ENCODE measurements at places on chromosomes 13 and 19. TPM values are rescaled to one million over a fixed set of nuclear protein-coding genes. Genes with fewer than 3 reads are reported as not detected.
A peak's percentile ranks its signal among the peaks of the same experiment; 100 is the strongest.

Gene ZNF28
- total RNA-seq, result 4.3 TPM

- DNase-seq, result no peak
- H3K36me3 ChIP-seq, result no peaks in the 10 kb centered on the region
- H3K4me3 ChIP-seq, result no peak overlapping the region
- H3K4me1 ChIP-seq, result no peaks in the 10 kb centered on the region
- H3K27ac ChIP-seq, result no peak overlapping the region
These were observed 1423.8 kb upstream of the MIR17HG start for GRCh38 chr13:89923736-89924135.

GRCh38 chr19:2488942-2489731 is 13.2 kb downstream of the GADD45B start:
- H3K4me1 ChIP-seq, result peaks cover 23% of the 10 kb centered on the region
- no peaks in the 10 kb centered on the region for H3K27me3 ChIP-seq
- peak; percentile 67 for DNase-seq
- H3K27ac ChIP-seq, result peak overlapping the region; percentile 61
- peak overlapping the region; percentile 65 for H3K4me3 ChIP-seq

DNA sequence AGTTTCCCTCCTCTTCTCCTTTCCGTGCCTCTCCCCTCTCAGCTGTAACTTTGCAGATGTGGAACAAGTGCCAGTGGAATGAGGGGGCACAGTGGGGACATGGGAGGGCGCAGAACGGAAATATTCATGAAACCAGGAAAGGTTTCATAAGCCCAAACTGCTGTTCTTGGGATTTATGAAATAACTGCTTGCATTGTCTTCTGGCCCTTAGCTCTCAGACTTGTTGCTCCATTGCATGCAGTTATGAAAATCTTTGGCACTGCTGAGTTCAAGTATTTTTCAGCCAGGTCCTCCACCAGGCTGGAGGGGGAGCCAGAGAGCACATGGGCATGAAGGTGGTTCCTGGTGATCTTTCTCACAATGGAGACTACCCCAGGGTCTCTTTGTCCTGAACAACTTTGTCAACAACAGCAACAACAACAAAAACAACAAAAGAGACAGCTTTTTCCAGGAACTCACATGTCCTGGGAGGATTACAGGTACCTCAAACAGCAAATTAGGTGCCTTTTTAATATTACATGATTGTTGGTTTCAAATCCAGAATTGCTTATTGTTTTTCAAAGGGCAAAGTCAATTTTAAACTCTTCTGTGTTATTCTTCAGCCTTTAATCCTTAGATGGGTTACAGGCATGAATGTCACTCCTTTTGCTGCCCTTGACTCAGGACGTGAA is 1.5 kb downstream of the RGCC start:
- H3K27ac ChIP-seq, result peak overlapping the region; percentile 52
- H3K36me3 ChIP-seq, result no peaks in the 10 kb centered on the region
- peaks cover 14% of the 10 kb centered on the region for H3K4me1 ChIP-seq
- peak; percentile 37 for DNase-seq
- peaks cover 56% of the 10 kb centered on the region for H3K27me3 ChIP-seq
- H3K4me3 ChIP-seq, result peak overlapping the region; percentile 79

Gene KRTDAP
- not detected for total RNA-seq

DNA sequence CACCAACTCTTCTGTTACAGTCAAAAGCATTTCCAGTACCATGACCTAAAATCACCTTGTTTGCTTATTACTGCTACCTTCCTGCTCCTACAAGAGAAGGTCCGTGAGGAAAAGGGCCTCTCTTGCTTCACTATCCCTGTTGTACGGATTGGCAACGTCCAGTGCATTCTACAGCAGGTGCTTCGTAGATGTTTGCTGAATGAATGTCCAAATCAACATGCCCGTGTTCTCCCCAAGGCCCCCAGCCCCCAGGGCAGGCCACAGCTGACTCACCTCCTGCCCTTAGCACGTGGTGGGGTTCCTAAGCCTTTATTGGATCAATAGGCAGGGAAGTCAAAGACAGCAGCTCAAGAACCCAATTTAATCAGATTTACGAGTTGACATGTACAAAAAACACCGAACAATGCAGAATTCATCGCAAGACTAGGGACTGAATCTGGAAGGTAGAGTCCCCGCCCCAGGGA is 5.5 kb upstream of the NAPA start:
- H3K36me3 ChIP-seq, result no peaks in the 10 kb centered on the region
- H3K4me1 ChIP-seq, result peaks cover 5% of the 10 kb centered on the region

DNA sequence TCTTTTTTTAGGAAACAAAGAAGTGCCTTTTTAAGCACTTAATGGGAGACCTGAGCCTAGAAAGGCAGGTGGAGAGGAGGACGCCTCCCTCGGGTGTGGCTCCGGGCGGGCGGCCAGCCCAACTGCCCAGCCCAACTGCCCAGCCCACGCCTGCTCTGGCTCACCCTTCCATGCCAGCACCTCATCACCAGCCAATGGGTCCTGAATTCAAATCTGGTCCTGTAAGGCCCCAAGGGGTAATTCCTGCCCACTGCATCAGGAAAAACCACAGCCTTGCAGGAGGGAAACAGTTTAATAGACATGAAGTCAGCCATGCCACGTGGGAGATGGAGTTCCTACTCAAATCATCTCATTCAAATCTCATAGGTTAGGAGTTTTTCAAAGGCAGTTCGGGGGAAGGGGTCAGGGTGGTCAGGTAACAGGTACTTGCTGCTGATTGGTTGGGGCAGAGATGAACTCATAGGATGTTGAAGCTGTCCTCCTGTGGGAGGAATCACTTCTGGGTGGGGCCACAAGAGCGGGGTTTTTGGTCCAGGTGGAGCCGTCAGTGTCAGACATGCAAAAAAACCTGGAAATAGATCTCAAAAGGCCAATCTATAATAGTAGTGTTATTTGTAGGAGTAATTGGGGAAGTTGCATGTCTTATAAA is 64.9 kb downstream of the HSPH1 start:
- no peaks in the 10 kb centered on the region for H3K27me3 ChIP-seq
- DNase-seq, result no peak
- H3K36me3 ChIP-seq, result no peaks in the 10 kb centered on the region
- no peak overlapping the region for H3K4me3 ChIP-seq
- H3K4me1 ChIP-seq, result no peaks in the 10 kb centered on the region

Gene CD37
- 4.5 TPM for total RNA-seq

GRCh38 chr13:98332222-98332621 is 155.2 kb upstream of the RNF113B start:
- H3K36me3 ChIP-seq, result no peaks in the 10 kb centered on the region
- no peak overlapping the region for H3K27ac ChIP-seq
- H3K4me1 ChIP-seq, result no peaks in the 10 kb centered on the region
- DNase-seq, result no peak

DNA sequence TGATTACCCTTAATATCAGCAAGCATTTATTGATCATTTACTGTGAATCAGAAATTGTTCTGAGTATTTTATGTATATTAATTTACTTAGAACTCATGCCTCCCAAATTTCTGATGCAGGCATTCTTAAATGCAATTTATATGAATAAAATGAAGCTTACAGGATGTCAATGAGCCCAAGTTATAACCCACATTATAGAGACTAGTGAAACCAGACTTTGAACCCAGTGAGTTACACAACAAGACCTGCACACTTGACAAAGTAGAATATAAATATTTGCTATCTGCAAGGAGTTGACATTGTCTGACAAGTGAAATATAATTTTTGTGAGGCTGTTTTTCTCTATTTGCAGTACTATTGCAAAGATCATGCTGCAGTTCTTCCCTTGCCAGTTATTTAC is 656.0 kb downstream of the GPC5 start:
- no peaks in the 10 kb centered on the region for H3K36me3 ChIP-seq
- no peak overlapping the region for H3K4me3 ChIP-seq
- DNase-seq, result no peak
- no peaks in the 10 kb centered on the region for H3K4me1 ChIP-seq
- H3K27me3 ChIP-seq, result no peaks in the 10 kb centered on the region
- no peak overlapping the region for H3K27ac ChIP-seq

DNA sequence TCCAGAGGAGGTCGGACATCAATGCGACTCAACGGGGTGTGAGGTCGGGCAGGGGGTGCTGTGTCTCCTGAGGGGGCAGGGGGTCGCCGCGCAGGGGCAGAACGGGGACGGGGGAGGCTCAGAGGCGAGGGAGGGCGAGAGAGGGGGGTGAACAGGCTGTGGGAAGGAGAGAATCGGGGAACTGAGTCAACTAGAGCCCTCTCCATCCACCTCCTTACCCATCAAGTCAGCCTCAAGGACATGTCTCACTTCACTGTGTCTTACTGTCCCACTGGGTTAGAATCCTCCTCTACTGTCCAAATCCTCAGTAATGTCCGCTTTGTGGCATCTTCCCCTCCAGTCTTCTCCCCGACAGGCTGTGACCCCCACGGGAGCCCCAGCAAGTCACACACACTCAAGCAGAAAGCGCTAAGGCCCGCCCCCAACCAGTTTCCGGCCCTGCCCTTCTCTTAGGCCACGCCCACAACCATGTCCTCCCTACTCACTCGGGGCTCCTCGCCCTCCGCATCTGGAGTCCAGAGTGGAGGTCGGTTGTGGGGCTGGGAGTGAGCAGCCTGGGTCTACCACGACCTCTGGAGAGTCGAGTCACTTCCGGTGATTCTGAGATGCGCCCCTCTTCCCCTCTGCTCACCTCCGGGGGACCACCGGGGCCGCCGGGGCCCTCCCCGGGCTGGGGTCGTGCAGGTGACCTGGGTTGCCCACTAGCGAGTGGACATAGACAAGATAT is 9.3 kb downstream of the PLEKHA4 start:
- no peak overlapping the region for H3K4me3 ChIP-seq
- DNase-seq, result peak; percentile 71
- H3K27ac ChIP-seq, result no peak overlapping the region
- H3K4me1 ChIP-seq, result peaks cover 4% of the 10 kb centered on the region
- H3K36me3 ChIP-seq, result no peaks in the 10 kb centered on the region

GRCh38 chr13:97295283-97296182 is 73.4 kb downstream of the MBNL2 start:
- DNase-seq, result no peak
- no peaks in the 10 kb centered on the region for H3K27me3 ChIP-seq
- H3K27ac ChIP-seq, result no peak overlapping the region
- no peak overlapping the region for H3K4me3 ChIP-seq

Gene MEGF8
- 7.9 TPM for total RNA-seq

- H3K36me3 ChIP-seq, result no peaks in the 10 kb centered on the region
- no peak overlapping the region for H3K27ac ChIP-seq
- no peak for DNase-seq
- H3K4me1 ChIP-seq, result no peaks in the 10 kb centered on the region
These were observed 73.0 kb upstream of the MAB21L1 start for GRCh38 chr13:35549481-35549880.

Gene MCEMP1
- total RNA-seq, result 0.18 TPM

Gene ZNF20
- not detected for total RNA-seq

DNA sequence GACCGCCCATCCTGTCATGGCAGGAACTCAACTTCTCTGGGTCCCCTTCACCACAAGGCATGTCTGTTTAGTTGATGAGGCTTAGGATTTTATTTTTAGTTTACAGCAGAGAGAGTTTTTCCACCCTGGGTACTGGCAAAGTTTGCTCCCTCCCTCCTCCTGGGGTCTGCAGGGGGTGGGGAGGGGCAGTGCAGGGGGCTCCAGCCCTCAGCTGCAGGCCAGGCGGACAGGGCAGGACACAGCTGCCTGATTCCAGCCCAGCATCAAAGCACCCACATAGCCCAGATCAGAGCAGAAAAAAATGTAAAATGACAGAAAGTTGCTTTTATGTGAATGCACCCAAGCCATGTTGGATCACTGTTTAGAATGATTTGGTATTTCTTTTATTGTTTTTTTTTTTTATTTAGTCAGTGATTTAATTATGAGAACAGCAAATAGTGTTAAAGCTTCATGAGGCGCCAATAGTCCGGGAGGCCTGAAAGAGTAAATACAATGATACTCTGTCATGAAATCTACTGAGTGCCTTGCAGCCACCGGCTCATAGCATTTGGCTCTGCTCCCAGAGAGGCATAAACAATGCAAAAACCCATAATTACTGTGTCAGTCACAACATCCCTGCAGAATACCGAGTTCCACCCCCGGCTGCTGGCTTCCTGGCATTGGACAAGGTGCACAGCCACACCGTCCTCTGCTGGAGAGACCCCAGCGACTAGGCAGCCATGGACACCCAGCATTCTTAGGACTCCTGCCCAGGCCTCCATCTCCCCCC is 923.5 kb downstream of the UQCRFS1 start:
- H3K27me3 ChIP-seq, result no peaks in the 10 kb centered on the region
- H3K4me1 ChIP-seq, result no peaks in the 10 kb centered on the region
- H3K4me3 ChIP-seq, result no peak overlapping the region
- H3K36me3 ChIP-seq, result no peaks in the 10 kb centered on the region
- no peak for DNase-seq

DNA sequence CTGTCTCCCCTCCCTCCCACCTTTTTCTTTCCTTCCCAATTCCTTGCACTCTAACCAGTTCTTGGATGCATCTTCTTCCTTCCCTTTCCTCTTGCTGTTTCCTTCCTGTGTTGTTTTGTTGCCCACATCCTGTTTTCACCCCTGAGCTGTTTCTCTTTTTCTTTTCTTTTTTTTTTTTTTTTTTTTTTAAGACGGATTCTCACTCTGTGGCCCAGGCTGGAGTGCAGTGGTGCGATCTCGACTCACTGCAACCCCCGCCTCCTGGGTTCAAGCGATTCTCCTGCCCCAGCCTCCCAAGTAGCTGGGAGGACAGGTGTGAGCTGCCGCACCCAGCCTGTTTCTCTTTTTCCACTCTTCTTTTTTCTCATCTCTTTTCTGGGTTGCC is 6.9 kb downstream of the MYADM start:
- no peak overlapping the region for H3K27ac ChIP-seq
- peak; percentile 28 for DNase-seq
- H3K36me3 ChIP-seq, result peaks cover 17% of the 10 kb centered on the region

- H3K27ac ChIP-seq, result no peak overlapping the region
- no peaks in the 10 kb centered on the region for H3K4me1 ChIP-seq
- H3K4me3 ChIP-seq, result no peak overlapping the region
- no peak for DNase-seq
- no peaks in the 10 kb centered on the region for H3K27me3 ChIP-seq
- no peaks in the 10 kb centered on the region for H3K36me3 ChIP-seq
These were observed 18.6 kb upstream of the TNFAIP8L1 start for GRCh38 chr19:4620675-4621074.

GRCh38 chr13:38301236-38301635 is 48.4 kb upstream of the UFM1 start:
- H3K4me1 ChIP-seq, result no peaks in the 10 kb centered on the region
- DNase-seq, result no peak
- H3K4me3 ChIP-seq, result no peak overlapping the region
- H3K27ac ChIP-seq, result no peak overlapping the region

GRCh38 chr19:16788479-16788878 is 40.7 kb upstream of the SIN3B start:
- no peak overlapping the region for H3K4me3 ChIP-seq
- no peaks in the 10 kb centered on the region for H3K36me3 ChIP-seq
- no peak overlapping the region for H3K27ac ChIP-seq
- no peaks in the 10 kb centered on the region for H3K27me3 ChIP-seq
- H3K4me1 ChIP-seq, result no peaks in the 10 kb centered on the region
